ENCODE measurements at places on chromosomes 5 and 9.

DNA sequence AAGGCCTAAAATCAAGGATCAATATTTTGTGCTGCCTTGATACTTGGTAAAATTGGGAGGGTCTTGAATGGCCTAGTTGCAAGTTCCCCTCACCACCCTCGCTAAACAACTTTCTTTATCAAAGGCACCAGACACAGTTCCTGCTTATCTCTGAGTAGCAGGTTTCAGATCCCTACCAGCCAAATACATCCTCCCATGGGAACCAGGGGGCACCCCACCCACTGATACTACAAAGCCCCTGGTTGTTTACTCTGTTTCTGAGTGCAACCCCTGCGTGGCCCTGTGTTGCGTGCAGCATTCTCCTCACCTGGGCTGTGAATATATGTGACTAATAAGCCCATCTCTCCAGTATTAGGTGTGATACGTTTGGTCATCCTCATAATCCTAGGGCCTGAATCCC, 314.9 kb downstream of the DRD1 start:
- no peak for DNase-seq

DNA sequence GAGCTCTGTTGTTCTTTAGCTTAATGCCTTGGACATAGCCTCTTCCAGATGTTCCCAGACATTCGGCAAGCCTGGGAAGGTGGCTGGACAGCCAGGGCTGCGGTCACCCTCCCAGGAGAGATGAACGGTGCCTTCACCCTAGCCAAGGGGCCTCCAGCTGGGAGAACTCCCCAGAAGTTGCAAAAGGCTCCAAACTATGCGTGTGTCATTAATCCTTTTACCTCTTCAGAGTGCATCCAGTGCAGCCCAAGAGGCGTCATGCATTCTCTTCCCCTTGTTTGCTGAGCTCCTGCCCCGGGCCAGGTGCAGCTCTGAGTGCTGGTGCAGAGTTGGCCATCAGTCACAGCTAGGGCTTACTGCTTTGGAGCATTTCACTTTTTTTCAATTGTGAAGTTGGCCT, 22.8 kb downstream of the HMCN2 start:
- no peak for DNase-seq

DNA sequence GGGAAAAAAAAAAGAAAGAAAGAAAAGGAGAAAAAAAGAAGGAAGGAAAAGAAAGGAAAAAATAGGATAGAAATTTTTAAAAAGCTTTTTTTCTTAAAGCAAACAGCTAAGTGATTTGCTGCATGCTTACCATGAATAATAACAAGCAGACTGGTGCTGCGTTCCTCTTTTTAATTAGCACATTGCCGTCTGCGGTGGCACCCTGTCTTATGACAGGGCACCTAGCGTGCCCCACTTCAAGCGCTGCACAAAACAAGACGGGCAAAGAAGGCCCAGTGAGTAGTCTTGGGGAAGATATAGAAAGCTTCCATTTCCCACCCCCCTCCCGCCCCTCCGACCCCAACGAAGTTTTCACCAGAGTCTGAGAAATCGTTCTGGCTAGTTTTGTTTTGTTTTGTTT, 513.9 kb downstream of the ZNF608 start:
- DNase-seq = no peak

DNA sequence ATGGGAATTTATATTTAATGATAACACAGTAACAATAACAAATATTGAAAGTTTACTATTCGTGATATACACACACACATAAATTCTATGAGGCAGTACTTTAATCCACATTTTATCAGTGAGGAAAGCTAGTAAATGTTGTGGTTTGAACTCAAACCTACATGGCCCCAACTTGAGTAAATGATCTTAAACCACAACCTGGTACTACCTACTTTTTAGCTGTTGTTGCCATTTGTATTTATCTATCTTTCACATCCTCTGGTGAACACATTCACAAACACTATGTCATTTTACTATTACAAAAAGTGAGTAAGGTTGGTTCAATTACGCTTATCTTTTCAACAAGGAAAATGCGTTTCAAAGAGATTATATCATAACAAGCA, 186.1 kb downstream of the SMC2 start:
- DNase-seq = no peak

DNA sequence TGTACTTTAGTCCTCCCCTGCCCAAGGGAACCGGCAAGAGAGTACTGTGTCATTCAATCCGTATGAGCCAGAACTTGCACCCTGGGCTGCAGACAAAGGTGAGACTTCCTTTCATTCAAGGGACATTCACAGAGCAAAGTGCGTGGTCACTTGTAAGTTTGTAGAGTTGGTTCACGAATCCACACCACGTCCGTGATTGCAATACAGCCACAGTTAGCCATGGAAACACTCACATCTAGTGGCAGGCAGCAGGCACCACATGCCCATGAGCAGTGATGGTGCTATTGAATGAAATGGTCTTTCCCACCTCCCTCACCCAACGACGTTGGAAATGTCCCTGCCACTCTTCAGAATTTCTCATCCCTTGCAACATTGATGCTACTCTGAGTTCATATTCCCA, 72.6 kb downstream of the SYK start:
- no peak for DNase-seq

GRCh38 chr9:38699337-38699736, 20.6 kb downstream of the FAM240B start:
- no peak for DNase-seq

- no peak for DNase-seq
These were observed 4.5 kb downstream of the SNX30 start for GRCh38 chr9:112755016-112755427.

GRCh38 chr5:153953411-153953810, 85.3 kb downstream of the FAM114A2 start:
- DNase-seq = no peak

- DNase-seq = no peak
These were observed 221.0 kb downstream of the DCP2 start for GRCh38 chr5:113197456-113198200.

DNA sequence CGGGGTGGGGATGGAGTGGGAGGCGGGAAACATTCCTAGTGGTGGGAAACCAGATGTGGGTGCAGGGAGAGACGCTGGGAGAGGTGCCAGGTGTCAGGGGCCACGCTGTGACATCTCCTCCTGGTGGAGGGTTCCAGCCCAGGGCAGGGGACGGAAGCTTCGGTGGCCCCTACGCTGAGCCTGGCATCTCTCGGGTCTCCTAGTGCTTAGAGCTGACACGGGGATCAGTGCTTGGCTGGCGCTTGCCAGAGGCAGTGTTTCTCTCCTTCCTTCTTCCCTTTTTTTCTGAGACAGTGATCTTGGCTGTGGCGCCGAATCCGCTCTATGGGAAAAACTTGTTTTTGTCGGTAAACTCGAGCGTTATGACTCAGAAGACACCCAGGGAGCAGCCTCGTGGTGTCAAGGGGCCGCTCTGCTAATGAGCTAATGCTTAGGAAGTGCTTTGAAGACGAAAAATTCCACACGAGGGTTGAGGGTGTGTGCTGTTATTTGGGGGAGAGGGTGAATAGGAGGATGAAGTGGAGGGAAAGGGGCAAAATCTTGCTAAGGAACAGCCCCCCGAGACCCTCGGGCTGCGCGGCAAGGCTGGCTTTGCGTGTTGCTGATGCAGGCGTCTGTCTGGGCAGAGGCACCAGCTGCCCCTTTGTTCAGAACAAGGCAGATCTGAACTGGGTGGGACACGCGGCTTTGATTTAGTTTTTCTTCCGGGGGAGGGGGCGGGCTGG, 20.4 kb upstream of the IER5L start:
- no peak for DNase-seq

- no peak for DNase-seq
These were observed 47.6 kb downstream of the PDCD1LG2 start for GRCh38 chr9:5557606-5558587.

- no peak for DNase-seq
These were observed 197.9 kb downstream of the SH3GL2 start for GRCh38 chr9:17776735-17777134.

GRCh38 chr9:137405677-137406081, 17.3 kb downstream of the EXD3 start:
- no peak for DNase-seq

- DNase-seq = no peak
These were observed 1980.0 kb upstream of the CDH6 start for GRCh38 chr5:29213475-29213874.

GRCh38 chr5:1835431-1835830, 34.2 kb downstream of the NDUFS6 start:
- no peak for DNase-seq

DNA sequence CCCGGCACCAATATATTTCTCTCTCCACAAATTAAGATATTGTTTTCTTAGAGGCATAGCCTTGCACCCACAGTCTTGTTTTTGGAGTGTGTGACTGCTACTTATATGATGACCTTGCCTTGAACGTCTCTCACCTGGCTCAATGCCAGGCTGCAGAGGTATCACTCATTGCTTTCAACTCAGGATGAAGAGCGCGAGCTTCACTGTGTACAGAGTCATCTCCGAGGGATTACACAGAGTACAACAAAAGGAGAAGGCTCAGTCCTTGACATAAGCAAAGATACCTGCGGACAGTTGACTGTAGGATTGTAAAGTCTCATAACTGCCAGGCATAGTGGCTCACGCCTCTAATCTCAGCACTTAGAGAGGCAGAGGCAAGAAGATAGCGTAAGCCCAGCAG, 53.8 kb downstream of the CD180 start:
- no peak for DNase-seq

DNA sequence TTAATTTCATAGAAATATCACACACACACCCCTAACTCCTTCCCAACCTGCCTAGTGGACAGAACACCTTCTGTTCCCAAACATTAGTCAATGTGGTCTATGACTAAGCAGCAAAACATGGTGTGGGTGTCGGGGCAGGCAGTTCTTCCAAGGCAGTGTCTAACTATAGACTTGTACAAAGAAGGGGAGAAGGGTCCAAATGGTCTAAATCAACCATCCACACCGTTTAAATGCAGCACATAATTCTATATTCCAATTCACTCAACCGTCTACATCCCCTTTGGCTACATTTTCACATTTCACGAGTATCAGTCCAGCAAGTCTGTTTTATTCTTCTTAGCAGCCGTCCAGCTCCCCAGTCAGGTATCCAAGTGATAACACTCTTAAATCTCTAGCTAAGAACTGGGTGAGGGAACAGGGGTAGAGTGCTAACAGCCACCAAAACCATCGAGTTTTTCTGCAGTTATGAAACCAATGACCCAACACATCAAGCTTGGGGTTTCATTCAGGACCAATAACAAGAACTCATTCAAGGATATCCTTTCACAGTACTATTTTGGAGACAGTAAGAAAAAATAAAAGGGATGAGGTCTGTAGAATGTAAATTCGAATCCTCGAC, 3.3 kb downstream of the ZNF608 start:
- no peak for DNase-seq

GRCh38 chr9:7967093-7967827, 167.7 kb upstream of the DMAC1 start:
- no peak for DNase-seq

- no peak for DNase-seq
These were observed 7.2 kb downstream of the HMGCS1 start for GRCh38 chr5:43305948-43306565.

DNA sequence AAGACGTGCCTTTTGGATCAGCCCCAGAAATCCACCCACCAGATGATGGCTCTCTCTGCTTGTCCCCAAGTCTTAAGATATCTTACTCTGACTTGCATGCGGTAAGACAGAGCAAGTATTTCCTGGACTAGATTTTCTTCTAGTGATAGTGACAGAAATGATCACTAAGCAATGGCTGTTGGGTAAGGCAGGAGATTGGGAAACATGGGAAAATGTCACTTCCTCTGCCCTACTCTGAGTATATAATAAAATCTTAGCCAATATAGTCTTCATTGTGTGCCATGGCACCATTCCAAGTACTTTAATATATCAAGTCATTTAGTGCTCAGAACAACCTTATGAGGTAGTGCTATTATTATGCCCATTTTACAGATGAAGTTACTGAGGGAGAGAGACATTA, 31.0 kb upstream of the GNA14 start:
- no peak for DNase-seq

DNA sequence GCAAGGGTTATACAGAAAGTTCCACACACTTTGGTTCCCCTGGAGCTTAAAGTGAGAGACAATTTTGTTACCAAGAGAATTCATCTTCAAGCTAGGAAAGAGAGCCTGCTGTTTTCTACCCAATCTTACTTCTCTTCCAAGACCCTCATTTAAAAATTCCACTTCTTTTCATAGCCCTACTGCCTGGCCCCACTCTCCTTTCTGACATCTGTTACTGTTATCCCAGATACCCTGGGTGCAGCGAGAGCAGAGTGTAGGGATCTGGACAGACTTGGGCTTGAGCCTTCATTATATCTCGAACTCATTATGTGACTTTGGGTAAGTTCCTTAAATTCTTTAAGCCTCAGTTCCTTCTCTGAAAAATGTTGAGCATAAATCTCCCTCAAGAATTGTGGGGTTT, 263.1 kb downstream of the ASTN2 start:
- DNase-seq = no peak

GRCh38 chr5:4205398-4205797, 609.8 kb downstream of the IRX1 start:
- DNase-seq = no peak

- DNase-seq = no peak
These were observed 168.2 kb downstream of the CACNA1B start for GRCh38 chr9:138045541-138046490.

DNA sequence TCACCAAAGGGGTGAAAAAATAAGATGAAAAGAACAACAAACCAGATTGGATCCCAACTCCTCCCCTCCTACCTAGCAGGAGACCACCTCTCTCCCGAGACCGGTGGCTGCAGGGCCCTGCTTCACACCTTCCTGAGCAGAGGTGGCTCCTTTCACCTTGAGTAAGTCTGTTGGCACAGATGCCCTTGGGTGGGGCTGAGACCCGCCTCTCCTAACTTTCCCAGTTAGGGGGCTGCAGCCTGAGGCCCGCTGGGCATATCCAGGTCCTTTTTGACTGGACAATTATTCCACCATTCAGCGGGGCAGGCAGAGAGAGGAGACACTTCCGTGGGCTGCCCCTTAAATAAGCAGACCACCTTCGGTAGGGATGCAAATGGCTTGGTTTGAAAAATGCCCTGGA, 1.3 kb downstream of the SLC25A48 start:
- DNase-seq = no peak

DNA sequence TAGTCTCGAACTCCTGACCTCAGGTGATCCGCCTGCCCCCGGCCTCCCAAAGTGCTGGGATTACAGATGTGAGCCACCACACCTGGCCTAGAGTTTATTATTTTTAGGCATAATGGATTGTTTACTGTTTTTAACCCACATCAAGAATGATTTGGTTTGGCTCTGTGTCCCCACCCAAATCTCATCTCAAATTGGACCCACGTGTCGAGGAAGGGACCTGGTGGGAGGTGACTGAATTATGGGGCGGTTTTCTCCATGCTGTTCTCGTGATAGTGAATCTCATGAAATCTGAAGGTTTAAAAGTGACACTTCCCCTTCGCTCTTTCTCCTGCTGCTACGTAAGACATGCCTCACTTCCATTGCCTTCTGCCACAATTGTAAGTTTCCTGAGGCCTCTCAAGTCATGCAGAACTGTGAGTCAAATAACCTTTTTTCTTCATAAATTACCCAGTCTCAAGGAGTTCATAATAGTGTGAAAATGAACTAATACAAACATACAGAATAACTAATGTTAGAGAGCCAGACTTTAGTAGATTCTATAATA, 88.2 kb downstream of the RICTOR start:
- no peak for DNase-seq

Measured in NCI-H1417 treated with DMSO at 0.1 percent for 48 hours (cell line).